ENCODE measurements at places on chromosomes 5 and 9.

DNA sequence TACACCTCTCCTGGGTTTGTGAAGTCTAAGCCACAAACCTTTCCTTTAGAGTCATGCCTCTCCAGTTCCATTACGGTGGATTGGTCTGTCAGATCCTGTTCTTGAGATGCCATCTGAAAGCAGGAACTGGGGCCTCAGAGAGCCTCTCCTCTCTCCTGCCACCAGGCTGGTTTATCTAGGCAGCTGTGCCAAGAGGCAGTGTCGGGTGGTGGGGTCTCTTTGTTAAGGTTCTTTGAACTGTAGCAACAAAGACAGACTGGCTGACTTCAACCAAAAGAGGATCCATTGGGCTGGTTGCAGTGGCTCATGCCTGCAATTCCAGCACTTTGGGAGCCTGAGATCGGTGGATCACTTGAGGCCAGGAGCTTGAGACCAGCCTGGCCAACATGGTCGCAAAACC lies 66.0 kb upstream of the ANGPTL2 start:
- no peak for DNase-seq

- DNase-seq = no peak
Observed at GRCh38 chr5:122770477-122770876, 4.4 kb upstream of the SNX2 start.

- no peak for DNase-seq
Observed at GRCh38 chr5:133797167-133797566, 171.3 kb downstream of the C5orf15 start.

DNA sequence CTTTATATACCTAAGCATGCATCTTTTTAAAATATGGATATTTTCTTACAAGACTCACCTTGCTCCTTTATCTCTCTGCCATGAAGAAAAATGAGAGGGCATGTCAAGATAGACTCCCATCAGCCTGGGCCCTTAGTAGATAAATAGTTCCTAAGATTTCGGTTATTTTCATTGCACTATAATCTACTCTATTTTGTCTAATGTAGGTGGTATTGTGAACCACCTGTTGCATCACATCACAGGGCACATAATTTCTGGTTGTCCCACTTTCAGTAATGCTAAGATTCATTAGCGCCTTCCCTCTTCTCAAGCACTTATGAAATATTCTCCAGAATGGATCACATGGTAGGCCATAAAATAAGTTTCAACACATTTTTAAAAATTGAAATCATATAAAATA lies 202.5 kb upstream of the ADRA1B start:
- DNase-seq = no peak

DNA sequence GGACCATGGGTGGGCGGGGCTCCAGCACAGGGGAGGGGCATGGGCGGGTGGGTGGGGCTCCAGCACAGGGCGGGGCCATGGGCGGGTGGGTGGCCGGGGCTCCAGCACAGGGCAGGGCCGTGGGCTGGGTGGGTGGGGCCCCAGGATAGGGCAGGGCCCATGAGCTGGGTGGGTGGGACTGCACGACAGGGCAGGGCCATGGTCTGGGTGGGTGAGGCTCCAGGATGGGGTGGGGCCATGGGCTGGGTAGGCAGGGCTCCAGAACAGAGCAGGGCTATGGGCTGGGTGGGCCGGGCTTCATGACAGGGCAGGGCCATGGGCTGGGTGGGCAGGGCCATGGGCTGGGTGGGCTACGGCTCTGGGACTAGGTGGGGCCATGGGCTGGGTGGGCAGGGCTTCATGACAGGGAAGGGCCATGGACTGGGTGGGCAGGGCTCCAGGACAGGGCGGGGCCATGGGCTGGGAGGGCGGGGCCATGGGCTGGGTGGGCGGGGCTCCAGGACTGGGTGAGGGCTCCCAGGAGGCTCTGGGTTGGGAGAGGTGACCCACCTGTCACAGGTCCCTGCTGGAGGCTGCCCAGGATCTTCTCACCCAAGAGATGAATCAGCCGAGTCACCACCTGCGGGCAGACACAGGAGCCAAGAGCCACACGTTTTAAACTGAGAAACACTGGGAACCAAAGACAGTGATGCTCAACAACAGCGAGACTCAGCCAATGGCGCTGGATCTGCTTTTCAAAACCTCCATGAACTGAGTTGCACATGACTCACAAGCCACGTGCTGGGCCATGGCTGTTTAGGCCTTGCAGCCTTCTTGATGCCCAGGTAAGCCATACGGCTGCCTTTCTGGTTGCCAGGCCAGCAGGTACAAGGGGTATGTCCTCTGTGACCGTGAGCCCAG lies 33.6 kb upstream of the NSMF start:
- peak; percentile 24 for DNase-seq

DNA sequence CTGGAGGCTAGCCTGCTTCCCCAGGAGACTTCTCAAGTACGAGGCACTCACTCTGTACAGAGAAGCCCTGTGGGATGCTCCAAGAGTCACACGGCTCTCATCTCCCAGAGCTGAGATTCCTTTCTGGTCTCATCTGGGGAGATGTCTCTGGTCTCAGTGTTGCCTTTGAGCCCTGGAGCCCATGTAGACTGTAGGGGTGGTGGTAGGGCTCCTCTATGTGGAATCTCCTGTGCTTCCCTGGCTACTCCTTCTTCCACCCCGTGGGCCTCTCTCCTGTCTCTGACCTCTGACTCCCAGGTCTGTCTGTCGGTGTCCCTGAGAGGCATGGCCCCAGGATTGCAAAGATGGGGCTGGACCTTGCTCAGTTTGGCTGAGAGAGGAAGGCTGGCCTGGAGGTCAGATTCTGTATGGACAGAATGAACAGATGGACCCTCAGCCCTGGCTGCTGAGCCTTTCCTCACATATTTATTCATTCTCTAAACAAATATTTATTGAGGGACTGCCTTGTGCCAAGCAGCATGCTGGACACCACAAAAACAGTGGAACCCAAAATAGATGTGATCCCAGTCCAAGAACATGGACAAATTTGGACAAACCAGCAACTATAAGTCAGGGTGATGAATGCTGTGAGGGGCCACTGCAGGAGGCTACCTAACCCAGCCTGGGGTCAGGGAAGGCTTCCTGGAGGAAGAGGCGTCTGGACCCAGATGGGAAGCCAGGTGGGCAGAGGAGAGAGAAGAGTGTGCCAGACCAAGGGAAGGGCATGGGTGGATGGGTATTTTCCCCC lies 2.6 kb downstream of the CCL19 start:
- no peak for DNase-seq

GRCh38 chr5:65243161-65243560 lies 238.6 kb downstream of the ADAMTS6 start:
- no peak for DNase-seq

DNA sequence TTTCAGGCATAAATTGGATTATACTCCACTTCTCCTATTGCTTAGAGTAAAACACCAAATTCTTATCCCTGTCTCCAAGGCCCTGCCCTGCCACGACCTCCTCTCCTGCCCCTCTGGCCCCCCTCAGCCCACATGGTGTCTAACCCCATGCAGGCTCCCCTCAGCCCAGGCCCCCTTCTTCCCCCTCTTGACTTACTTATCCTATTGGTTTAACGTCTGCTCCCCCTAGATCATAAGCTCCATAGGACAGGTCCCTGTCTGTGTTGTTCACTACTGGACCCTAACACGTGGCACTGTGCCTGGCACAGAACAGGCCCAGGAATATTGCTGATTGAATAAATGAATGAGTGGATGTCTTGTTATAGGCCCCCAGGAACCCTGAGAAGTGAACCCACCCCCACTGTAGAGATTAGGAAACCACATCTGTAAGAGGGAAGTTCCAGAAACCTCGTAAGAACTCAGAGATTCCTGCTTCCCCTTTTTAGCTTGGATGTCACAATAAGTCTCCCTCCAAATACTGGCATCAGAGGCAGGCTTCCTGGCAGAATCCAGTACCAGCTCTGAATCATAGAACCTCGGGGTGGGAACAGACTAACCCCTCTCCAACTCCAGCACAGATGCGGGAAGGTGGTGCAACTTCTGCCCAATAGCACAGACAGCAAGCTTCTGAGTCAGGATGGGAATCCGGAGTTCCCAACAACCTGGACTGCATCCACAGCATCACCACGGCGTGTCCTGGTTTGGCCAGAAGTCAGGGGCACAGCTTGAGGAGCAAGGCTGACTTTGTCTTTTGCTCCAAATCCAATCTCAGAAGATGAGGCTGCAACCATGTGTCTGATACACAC lies 31.5 kb downstream of the HRH2 start:
- DNase-seq = no peak

DNA sequence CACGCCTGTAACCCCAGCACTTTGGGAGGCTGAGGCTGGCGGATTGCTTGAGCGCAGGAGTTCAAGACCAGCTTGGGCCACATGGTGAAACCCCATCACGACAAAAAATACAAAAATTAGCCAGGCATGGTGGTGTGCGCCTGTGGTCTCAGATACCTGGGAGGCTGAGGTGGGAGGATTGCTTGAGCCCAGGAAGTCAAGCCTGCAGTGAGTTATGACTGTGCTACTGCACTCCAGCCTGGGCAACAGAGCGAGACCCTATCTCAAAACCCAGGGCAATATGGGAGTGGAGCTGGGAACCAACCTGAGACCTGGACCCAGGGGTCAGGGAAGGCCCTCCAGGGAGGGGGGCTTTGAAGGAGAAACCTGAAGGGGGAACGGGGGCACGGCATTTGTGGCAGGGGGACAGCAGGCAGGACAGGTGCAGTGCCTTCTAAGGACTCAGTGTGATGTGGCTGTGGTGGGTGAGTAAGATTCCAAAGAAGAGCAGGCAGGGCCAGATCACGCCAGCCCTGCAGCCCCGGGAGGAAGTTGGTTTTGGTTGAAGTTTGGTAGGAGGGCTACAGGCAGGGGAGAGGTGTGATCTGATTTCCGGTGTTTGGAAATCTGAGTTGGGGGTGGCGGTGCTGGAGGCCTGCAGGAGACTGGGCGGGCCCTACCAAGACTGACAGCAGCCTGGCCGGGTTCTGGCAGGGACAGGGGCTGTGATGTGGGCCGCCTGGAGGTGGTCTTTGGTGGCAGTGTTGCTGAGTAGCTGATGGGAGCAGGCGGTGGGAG lies 46.2 kb downstream of the NTNG2 start:
- no peak for DNase-seq

GRCh38 chr9:114777821-114778609 lies 27.8 kb downstream of the TNFSF15 start:
- peak; percentile 12 for DNase-seq

DNA sequence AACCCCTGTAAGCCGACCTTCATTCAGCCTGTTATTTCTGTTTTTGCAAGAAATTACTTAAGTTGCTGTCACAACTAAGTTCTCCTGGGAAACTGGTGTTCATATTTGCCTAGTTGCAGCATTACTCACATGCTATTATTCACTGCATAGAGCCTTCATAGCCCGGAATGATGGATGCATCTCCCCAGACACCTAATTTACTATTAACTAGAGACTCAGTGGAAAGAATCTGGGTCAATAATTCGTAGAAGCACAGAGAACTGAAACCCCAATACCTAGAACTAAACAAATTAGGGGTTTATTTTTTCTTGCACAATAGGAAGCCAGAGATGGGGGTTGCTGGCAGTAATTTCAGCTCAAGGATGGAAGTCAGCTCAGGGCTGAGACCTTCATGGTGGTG lies 45.7 kb upstream of the FAM170A start:
- no peak for DNase-seq

DNA sequence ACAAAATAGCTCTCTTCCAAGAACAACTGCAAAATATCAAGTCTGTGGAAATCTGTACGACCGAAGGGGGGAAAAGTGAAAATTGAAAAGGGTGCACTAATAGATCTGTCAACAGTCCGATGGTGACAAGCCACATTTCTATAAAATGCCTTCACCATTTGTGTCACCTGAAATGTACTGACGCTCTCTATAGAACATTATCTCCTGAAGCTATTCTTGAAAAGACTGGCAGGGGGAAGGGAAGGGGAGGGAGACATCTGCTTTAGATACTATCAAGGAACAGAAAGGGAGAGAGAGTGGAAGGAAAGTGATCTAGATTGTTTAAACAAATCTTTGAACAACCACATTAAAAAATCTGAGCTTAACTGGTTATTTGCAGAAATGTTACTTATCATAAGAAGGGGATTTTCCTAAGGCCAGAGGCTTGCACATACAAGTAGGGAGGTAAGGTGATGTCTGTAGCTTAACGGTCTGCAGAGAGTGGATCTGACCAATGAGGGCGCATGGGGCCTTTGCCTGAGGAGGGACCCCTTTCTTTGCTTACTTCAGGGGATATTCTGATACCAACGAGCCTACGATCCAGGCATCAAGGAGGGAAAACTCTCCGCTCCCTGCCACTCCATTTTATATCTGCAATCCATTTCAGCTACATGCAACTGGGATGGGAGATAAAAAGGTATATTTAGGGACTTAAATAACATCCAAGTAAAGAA lies 92.1 kb downstream of the CRB2 start:
- DNase-seq = no peak

DNA sequence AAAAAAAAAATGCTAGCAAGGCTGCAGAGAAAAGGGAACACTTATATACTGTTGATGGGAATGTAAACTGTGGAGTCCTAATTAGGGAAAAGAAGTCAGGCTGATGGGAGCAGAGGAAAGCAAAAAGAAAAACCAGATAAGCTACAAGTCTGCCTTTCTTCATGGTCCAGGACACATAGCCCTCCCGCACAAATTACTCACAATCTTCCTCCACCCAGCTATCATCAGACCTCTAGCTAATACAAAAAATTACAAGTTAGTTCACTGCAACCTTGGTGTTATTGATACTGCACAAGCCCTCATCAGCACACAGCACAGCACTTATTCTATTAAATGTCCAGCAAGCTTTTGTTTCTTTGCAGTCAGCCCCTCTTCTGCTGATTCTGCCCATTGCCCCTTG lies 186.0 kb upstream of the ADRA1B start:
- DNase-seq = no peak

DNA sequence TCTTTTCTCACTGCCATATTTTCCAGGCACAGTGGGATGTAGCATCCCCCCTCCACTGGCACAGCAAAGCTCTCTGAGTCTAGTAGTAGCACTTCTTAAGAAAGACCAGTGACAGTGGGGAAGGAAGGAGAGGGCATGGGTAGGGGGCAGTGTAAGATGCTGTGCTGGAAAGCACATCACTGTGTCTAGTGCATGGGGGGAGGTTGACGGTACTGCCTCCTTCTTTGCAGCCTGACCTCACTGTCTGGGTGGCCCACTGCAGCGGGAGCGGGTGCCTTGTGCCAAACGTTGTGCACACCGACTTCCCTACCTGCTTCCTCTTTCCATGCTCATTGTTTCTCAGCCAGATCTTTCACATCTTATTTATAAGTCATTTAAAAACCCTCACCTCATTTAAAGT lies 91.8 kb downstream of the PDE8B start:
- no peak for DNase-seq

DNA sequence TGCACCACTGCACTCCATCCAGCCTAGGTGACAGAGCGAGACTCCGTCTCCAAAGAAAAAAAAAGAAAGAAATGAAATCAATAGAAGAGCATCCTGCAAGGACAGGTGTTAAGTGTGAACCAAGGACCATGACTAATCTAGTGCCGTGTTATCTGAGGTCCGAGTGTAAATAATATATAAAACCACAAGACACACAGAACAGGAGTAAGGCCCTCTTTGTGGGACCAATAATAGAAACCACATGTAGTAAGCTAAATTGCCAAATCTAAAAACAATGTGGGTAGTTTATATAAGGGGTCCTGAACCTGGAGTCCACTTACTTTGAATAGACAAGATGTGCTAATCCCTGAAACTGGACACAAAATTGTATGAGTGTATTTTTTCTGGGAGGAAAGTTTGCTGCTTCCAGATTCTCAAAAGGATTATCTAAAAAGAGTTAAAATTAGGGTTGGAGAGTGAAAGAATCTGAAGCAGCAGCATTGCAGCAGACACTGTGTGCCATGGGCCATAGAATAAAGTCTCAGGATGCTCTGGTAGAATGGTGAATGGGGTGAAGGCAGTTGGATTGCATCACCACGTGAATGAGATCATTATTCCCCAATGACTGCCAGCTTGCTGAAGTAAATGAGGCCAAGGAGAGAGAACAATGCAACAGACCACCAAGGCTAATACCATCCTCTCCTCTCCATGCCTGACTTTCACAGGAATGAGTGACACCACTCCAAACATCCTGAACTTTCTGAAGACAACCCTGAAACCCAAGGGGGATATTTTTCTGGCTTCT lies 222.7 kb downstream of the DCP2 start:
- no peak for DNase-seq

Data from stimulated activated CD8-positive, alpha-beta memory T cell treated with anti-CD3 and anti-CD28 coated beads, Interleukin-2, amount 100 ng/mL, for 48 hours (primary cell).